ENCODE measurements at places on chromosomes 2 and 18.

GRCh38 chr2:205276116-205276777 lies 406.1 kb upstream of the NRP2 start:
- peak; percentile 5 for DNase-seq

- DNase-seq = no peak
These were observed 41.6 kb downstream of the DHRS9 start for GRCh38 chr2:169110916-169111315.

DNA sequence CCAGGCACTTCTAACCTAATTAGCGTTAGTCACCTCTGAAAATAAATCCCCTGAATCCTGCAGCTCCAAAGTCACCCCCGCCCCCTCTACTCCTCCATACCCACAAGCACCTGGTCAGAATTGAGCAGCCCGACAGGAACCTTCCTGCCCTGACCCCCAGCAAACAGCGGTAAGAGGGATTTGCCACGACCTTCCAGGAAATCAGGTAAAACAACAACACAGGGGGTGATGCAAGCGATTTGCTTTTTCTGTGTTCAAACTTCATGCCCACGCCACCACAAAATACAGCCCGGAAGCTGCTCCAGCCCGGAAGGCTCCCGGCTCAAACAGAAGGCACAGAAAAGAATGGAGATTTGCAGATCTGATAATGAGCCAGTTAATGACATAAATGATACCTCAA lies 367.1 kb downstream of the GPD2 start:
- DNase-seq = no peak

- no peak for DNase-seq
These were observed 27.4 kb downstream of the DBI start for GRCh38 chr2:119393971-119394748.

Measured in fibroblast of skin of left biceps (primary cell).